ENCODE measurements at places on chromosomes 2 and 18. TPM values are rescaled to one million over a fixed set of nuclear protein-coding genes. Genes with fewer than 3 reads are reported as not detected.

DNA sequence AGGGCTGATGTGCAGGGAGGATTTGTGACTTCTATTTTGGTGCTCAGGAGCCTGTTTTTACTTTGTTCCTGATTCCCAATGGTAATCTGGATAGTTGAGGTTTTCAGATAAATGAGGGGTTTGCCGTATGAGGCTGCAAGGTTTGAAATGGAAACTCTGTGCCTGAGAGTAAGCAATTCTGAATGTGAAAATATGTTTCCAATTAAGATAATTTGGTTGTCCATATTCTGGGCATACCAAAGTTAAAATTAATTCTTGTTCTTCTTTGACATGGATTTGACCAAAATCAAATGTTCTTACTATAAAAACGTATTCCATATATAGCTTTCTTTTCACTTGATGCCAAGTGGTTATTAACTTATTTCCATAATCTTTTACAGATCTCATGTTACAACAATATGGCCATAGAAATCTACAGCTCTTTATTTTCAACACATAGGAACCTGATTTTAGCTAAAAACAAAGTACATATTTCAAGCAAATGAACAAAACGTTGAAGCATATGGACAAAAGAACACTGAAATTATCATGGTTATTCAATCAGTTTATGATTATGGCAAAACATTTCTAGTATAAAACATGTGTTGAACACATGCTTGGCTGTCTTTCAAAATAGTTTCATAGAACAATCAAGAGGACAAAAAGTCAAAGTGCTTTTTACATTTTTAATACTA, 63.4 kb upstream of the ARHGAP28 start:
- DNase-seq = no peak

- DNase-seq = no peak
Observed at GRCh38 chr2:234826681-234827080, 125.1 kb upstream of the SH3BP4 start.

DNA sequence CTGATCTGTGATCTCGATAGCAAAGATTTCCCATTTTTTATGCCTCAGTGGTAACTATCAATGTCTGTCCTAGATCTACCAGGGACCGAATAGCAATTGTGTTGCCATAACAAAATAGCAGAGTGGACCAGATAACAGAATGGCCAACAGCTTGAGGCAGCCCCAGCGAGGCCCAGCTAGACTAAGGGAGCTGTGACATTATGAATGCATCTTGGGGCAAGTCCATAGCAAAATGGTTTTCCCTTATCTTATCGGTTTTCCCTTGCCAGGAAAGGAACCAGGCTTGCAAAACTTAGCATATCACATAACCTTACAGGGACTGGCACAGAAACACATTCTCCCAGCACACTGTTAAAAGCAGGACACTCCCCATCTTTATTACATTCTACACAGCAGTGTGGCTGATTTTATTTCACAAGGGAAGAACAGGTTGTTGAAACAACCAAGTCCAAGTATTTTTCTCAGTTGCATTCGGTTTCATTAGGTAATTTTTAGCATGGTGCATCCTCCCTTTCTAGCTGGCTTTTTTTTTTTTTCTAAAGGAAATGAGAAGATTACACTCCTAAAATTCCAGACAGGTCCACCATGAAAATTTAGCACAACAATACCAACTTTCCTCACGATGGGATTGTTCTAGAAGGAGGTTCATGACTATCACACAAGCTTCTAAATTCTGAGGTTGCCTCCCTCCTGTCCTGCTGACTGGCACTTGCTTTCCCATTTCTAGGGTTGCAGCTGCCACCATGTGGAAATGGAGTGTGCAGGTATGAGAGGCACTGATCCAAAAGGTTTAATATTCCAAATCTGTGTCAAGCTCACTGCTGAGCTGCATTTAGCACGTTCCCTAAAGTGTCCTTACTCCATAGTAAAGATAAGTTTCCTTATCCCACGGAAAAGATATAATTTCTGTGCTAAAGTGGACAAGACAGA, 97.0 kb upstream of the SLC35G4 start:
- peak; percentile 74 for DNase-seq

- DNase-seq = no peak
Observed at GRCh38 chr2:133503323-133503722, 64.9 kb downstream of the NCKAP5 start.

- no peak for DNase-seq
Observed at GRCh38 chr2:200625282-200625681, 39.5 kb downstream of the AOX1 start.

DNA sequence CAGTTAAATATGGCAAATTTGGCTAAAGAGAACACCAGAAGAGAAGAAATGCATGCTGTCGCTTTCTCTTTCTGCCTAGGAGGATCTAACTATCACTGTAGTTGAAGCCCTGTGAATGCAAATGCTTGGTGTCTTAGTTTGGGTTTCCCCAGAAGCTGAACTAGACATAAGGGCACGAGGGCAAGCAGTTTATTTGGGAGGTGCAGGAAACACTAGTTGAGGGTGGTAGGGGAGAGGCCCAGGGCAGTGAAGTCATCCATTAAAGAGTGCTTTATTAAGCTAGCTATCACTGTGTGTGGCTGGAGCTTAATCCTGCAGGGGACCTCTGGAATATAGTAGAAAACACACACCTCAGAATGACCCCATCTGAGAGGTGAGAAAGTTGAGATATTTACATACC, 639.8 kb upstream of the ZEB2 start:
- no peak for DNase-seq

DNA sequence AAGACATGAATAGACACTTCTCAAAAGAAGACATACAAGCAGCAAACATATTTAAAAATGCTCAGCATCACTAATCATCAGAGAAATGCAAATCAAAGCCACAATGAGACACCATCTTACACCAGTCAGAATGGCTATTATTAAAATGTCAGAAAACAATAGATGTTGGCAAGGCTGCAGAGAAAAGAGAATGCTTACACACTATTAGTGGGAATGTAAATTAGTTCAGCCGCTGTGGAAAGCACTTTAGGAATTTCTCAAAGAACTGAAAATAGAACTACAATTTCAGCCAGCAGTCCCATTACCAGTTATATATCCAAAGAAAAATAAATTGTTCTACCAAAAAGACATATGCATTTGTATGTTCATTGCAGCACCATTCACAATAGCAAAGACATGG, 61.7 kb downstream of the STRADB start:
- no peak for DNase-seq

DNA sequence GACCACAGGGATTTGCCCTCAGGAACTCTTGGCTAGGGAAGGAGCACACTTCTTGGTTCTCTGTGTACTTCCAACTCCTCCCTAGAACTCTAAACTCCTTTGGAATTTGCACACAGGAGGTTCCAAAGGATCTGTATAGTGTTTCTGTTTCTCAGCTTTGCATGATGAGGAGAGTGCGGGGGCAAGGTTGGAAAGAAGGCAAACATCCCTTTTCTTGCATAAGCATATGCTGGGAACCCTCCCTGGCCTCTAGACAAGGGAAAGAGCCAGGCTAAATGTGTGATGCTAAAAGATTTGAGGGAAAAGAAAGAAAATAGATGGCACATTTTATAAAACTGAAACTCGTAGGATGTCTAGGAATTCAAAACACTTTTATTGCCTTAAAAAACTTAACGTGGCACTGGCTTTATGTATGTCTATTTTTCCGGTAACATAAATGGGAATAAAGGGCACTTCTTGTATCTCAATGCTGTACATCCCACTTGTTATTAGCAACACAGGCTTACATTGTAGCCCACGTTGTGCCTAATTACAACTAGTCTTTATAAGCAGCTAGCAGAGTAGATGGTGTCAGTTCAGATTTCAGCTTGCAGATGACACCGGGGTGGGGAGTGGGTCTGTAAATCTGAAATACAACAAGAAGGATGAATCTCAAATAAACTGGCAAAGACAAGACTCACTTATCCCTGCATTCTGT, 165.8 kb downstream of the GPD2 start:
- no peak for DNase-seq

The SCN2A gene
- not detected for total RNA-seq

The ATAD2B gene
- 7.3 TPM for total RNA-seq

The GRP gene
- not detected for total RNA-seq

The CCDC85A gene
- total RNA-seq = 6.5 TPM

All from gastrocnemius medialis (tissue), 4 donors.